ENCODE measurements at places on chromosomes 4 and X.

- DNase-seq = no peak
Measured at GRCh38 chr4:174553828-174554227, 31.5 kb upstream of the HPGD start.

GRCh38 chr4:95238554-95238953, 310.2 kb downstream of the UNC5C start:
- no peak for DNase-seq

GRCh38 chr4:89307446-89308160, at the start of gene GPRIN3:
Gene GPRIN3, minus strand, starts transcription at chr4:89307800. Its CDS starts 57,690 bp downstream, at chr4:89250110.
- peak; percentile 92 for DNase-seq

DNA sequence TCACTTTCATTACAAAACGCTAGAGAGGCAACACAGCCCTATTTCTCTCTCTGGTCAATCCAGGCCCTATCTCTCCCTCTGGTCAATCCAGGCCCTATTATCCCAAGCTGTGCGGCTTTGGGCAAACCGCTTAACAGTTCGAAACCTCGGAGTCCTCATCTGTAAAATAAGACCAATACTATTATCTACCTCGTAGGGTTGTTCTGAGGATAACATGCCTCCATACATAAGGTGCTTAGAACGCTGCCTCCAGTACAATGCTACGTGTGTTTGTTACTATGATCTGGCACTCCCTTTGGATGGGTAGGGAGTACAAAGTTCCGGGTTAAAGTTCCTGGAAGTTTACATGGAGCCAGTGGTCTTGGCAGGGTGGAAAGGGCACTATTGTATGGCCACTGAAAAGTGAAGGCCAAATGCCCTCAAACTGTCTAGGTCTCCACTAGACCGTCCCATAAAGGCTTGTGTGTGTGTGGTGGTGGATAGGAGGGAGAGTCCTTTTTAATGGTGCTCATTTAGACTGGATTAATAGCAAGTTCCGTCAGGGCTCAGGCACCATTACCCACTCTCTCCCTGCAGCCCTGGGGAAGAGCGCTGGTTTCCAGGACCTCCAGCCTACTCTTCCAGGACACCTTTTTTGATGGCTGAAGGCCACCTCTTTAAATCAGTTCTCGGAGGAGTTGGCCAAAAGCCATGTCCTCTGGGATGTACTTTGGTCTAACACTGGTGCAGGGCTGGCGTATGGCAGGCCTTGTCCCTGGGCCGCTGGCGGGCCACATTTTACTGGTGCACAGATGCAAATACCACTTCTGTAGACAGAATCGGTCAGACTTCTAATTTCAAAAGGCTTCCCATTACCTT, 75.6 kb upstream of the BCOR start:
- no peak for DNase-seq

DNA sequence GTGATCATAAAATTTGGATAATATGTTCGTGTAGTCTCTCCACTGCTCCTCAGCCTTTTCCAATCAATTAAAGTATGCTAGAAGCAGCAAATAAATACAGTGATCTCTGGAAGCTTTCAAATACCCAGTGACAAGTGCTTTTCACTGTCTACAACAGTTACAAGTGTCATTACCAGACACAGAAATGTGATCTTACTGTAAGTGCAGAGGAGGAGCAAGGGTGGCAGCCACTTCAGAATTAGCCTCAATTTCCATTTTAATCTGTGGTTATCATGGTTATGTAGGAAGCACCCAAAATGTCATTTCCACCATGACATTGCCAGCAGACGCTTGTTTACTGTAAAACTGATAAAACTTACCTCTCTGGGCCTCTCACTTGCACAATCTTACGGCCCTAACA, 133.9 kb upstream of the ADAMTS3 start:
- no peak for DNase-seq

GRCh38 chr4:186760576-186760975, 36.9 kb upstream of the FAT1 start:
- no peak for DNase-seq

- no peak for DNase-seq
Measured at GRCh38 chrX:96707804-96708203, 23.2 kb downstream of the DIAPH2 start.

DNA sequence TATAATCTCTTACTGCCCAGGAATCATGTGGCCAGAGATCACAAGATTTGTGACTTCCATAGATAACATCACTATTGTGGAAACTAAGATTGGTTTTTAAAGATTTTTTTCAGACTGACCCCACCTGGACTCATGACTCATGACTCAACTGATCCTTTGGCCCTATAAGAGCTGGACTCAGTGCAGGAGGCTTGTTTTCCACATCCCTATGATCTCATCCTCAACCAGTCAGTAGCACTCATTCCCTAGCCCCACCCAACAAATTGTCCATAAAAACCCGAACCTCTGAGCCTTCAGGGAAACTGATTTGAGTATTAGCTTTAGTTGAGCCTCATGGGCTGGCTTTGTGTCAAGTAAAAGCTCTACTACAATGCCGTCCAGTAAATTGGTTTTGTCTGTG, 7.9 kb upstream of the NOCT start:
- no peak for DNase-seq

DNA sequence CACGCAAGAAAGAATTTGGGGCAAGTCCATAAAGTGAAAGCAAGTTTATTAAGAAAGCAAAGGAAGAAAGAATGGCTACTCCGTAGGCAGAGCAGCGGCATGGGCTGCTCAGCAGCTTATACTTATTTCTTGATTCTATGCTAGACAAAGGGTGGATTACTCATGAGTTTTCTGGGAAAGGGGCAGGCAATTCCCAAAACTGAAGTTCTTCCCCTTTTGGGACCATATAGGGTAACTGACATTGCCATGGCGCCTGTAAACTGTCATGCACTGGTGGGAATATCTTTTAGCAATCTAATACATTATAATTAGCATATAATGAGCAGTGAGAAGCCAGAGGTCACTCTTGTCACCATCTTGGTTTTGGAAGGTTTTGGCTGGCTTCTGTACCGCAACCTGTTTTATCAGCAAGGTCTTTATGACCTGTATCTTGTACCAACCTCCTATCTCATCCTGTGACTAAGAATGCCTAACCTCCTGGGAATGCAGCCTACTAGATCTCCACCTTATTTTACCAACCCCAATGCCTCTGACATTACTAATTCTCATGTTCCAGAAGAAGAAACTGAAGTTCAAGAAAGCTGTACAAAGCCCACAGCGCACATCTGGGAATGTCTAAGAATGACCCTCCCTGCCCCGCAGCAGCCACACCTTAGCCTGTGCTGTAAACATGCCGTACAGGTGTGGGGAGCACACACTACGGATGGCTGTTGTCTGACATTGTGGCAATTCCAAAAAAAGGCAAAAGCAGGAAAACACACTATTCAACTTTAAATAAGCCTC, 18.6 kb downstream of the RXFP1 start:
- DNase-seq = no peak

DNA sequence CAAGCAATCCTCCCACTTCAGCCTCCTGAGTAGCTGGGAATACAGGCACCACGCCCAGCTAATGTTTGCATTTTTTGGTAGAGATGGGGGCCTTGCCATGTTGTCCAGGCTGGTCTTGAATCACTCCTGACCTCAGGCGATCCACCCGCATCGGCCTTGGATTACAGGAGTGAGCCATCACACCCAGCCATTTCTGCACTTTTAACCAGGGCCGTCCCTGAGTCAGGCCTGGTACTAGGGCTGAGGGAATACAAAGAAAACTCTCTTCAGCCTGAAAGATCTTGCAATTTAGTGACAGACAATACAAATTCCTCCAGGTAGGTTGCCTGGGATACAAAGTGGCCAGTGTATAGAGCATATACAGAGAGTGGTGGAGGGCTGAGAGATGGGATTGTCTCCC, 65.8 kb downstream of the BCOR start:
- no peak for DNase-seq

Data from spleen (tissue), 13 donors.